ENCODE measurements at places on chromosomes 7 and 10. TPM values are rescaled to one million over a fixed set of nuclear protein-coding genes. Genes with fewer than 3 reads are reported as not detected.

ZNF92 gene
- 38.8 TPM for total RNA-seq

BEND7 gene
- total RNA-seq = 19.3 TPM

CLDN3 gene
- 81.6 TPM for total RNA-seq

- H3K4me1 ChIP-seq = no peaks in the 10 kb centered on the region
- H3K36me3 ChIP-seq = no peaks in the 10 kb centered on the region
- H3K27me3 ChIP-seq = peaks cover 7% of the 10 kb centered on the region
- DNase-seq = no peak
These were observed 113.9 kb upstream of the PFKP start for GRCh38 chr10:2953495-2953894.

- no peak overlapping the region for H3K4me3 ChIP-seq
- no peaks in the 10 kb centered on the region for H3K4me1 ChIP-seq
- no peaks in the 10 kb centered on the region for H3K27me3 ChIP-seq
- no peak for DNase-seq
These were observed 91.8 kb downstream of the ARHGAP12 start for GRCh38 chr10:31836569-31837406.

GRCh38 chr7:157035302-157035701, 24.8 kb upstream of the MNX1 start:
- no peak overlapping the region for H3K27ac ChIP-seq
- H3K36me3 ChIP-seq = no peaks in the 10 kb centered on the region
- H3K27me3 ChIP-seq = peaks cover 36% of the 10 kb centered on the region
- no peaks in the 10 kb centered on the region for H3K4me1 ChIP-seq
- DNase-seq = no peak
- H3K4me3 ChIP-seq = no peak overlapping the region

DNA sequence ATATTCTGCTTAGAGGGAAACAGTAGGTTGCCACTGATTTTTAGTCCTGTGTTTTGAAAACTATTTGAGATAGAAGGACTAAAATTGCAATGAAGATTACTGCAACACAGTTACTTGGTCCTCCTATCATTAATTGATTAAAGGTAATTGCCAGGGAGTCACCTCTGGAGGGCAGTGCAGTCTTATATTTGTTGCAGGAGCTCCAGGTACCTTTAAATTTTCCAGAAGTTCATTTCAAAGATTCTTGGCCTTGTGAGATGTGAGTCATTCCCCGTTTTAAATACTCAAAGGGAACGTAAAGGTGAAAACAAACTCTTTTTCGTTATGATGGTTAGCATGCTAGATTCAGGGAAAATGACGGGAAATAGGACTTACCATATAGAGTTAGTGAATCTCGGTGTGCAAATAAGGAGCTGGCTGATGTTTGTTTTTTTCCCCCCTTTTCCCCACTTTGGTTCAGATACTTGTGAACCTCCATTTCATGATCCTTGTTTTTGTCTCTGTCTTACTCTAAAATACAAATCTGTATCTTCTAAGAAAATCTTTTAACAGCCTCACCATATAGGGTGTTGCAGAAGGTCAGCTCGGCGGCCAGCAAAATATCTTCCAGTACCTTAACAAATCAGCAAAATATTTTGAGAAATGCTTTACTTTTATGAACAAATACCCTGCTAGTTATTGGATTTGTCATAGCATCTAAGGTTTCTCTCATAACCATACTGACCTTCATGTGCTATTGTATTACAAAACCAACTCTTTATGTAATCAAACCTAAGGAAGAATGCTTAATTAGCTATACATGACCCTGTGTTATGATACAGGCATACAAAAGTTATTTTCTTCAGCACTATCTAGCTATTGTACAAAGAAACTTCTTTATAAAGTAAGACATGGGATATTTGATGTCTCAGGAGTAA, 143.0 kb upstream of the HDAC9 start:
- H3K4me1 ChIP-seq = no peaks in the 10 kb centered on the region
- no peak overlapping the region for H3K27ac ChIP-seq
- H3K36me3 ChIP-seq = no peaks in the 10 kb centered on the region
- no peak for DNase-seq

DNA sequence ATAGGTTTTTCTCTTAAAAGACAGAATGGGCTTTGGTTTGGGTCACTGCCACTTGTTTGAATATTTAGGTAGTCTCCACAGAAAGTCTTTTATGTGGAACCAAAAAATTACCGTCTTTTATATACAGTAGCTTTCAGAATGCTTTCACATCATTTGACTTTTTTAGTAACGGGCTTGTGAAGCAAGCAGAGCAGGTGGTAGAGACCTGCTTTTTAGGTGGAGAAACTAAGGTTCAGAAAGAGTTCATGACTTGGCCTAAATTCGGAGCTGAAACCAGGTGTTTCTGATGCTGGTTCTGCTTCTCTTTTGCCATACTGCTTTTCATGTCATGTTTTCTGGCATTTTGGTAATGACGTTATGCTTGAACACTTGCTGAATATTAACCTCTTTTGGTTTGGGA, 36.3 kb downstream of the GARS1 start:
- H3K27me3 ChIP-seq = no peaks in the 10 kb centered on the region
- no peak for DNase-seq
- no peak overlapping the region for H3K27ac ChIP-seq
- no peaks in the 10 kb centered on the region for H3K4me1 ChIP-seq
- H3K36me3 ChIP-seq = peaks cover 28% of the 10 kb centered on the region

DNA sequence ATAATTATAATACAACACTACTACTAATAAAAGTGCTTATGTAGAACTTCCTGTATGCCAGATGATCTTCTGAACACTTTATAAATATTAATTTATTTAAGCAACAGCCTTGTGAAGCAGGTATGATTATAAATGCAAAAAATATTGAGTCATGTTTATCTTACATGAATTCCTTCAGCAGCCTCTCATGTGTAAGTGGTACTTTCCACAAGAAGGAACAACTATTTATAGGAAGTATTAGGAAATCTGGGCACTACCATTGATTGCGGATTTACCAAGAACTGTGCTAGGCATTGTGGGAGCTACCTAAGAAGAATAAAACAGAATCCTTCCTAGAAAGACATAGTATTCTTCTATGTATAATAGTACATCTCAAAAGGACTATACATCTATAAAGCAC, 10.7 kb upstream of the STEAP4 start:
- no peaks in the 10 kb centered on the region for H3K27me3 ChIP-seq
- H3K4me3 ChIP-seq = no peak overlapping the region
- no peaks in the 10 kb centered on the region for H3K36me3 ChIP-seq
- no peaks in the 10 kb centered on the region for H3K4me1 ChIP-seq
- no peak for DNase-seq

- peaks cover 9% of the 10 kb centered on the region for H3K4me1 ChIP-seq
- no peaks in the 10 kb centered on the region for H3K36me3 ChIP-seq
- H3K27me3 ChIP-seq = no peaks in the 10 kb centered on the region
- peak overlapping the region; percentile 74 for H3K27ac ChIP-seq
These were observed 24.1 kb downstream of the PDLIM1 start for GRCh38 chr10:95266674-95267095.

Measured in breast epithelium (tissue), 4 donors.